Effector CD4-positive, alpha-beta T cell (primary cell): ENCODE measurements at places on chromosomes 7 and 10.

GRCh38 chr7:69858471-69858870, 260.2 kb downstream of the AUTS2 start:
- DNase-seq, result no peak

- no peak for DNase-seq
Observed at GRCh38 chr7:41239596-41239995, 463.3 kb downstream of the INHBA start.

DNA sequence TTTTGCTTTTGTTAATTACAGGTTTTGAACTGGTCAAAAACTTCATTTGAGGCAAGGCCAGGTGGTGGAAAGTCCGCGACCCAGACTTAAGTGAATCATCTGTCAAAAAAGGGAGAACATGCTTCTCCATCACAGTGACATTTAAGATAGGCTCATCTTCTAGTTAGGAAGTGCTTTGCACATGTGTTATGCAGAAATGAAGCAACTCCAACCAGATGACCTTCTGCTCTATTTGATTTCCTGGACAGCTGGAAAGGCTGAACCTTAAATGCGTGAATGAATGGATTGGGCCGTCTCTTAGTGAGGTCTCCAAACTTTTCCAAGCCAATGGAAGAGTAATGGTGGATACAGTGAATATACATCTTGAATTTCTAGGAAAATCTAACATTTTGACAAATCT, 101.6 kb upstream of the FAM13C start:
- DNase-seq, result no peak

DNA sequence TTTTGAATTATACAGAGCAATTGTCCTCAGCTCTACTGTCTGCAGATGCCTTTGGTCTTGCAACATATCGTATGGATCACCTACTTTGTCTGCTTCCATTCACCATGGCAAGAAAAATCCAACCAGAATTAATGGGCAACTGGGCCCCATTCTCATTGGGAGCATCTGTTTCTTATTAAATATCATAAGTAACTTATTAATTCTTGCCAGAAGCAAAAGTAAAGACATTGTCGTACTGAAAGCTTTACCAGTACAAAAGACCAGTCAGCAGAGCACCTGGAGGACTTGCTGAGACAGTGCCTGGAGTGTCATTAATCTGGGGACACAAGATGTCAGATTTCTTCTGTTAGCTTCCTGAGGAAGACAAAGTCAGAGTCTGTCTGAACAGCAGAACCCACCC, 404.5 kb downstream of the INHBA start:
- no peak for DNase-seq

DNA sequence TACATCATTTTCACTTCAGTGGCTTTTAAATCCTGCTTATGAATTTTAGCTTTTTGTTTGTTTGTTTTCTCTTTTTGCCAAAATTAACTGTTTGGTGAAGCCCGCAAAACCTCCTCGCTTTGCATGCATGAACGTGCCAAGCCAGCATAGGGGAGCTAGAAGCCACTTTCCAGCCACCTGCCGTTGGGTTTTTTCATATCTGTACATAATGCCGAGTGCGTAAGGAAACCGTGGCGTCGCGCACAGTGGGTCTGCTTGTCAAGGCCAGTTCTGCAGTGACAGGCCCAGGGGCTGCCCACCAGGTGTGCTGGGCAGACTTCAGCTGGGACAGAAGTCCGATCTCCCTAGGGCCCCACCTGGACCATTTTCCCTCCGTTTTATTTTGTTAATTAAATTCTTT, 41.1 kb downstream of the WIPI2 start:
- no peak for DNase-seq

DNA sequence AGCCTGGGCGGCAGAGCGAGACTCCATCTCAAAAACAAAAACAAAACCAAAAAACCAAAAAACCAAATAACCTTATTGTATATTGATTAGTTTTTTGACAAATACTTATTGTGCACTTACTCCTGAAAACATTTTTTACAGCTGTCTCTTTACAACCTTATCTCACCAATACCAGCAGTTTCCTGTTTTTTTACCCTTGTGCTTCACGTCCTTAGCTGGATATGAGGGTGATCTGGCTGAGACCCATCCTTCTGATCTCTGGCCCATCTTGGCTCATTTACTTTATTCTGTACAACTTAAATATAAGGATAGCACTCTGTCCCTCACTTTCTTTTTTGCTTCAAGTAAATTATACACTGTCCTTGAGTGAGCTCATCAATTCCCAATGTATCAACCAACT, 104.6 kb upstream of the DNAJB12 start:
- DNase-seq, result no peak

DNA sequence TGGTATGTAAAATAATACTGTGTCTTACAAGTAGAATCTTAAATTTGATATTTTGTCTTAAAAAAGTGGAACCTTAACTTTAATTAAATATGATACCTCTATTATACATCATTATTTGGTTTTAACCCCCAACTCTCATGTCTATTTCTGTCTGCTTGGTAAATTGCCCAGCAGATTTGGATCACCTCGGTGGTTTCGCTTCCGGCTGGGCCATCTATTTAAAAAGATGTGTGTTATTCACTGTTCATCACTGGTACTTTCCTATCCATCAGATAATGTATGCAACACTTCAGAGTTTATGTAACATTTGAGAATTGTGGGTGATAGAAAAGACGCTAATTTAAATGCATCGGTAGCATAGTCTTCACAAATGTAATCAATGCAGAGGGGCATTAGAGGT, 119.7 kb downstream of the SND1 start:
- DNase-seq, result no peak

DNA sequence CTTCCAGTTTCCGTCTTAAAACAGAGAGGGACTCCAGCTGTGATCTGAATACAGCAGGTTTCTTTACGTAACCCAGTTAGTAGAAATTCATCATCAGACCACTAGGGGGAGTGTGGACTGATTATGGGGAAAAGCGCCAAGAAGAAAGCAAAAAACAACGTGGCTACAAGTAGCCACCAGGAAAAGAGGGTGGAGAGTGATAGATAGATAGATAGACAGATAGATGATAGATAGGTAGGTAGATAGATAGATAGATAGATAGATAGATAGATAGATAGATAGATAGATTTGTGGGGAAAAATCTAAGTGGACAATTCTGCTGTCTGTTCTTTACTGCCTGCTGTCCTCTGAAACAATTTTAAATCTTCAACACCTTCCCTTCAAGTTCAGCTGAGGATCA, 12.7 kb upstream of the AKR1B10 start:
- peak; percentile 19 for DNase-seq

DNA sequence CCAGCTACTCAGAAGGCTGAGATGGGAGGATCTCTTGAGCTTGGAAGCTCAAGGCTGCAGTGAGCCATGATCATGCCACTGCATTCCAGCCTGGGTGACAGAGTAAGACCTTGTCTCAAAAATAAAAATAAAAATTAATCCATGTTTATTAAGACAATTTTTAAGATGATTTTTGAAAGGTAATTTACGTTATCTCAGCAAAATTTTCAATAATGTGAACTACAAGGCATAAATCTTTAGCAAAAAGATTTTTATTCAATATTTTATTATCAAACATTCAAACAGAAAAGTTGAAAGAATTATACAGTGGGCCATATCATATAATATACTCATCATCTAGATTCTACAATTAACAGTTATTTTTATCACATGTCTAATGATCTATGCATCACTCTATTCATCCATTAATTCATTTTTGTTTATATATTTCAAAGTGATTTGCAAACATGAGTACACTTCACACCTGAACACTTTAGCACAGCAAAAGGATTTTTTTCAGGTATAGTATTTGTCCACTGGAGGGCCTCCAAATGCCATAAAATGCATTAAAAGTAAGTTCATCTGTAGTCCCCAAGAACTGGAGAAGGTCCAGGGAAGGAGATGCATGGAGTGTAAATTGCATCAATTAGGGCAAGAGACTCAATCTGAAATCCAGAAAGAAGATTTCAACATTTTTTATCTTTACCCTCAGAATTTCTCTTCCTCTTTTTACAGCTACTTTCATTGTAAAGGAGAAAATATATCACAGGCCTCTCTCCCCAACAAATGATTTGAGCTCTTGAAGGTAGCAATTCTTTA, 38.6 kb upstream of the RSBN1L start:
- no peak for DNase-seq

- DNase-seq, result no peak
Observed at GRCh38 chr10:1100691-1101368, 44.6 kb downstream of the WDR37 start.

GRCh38 chr7:78164459-78164858, 365.9 kb downstream of the PHTF2 start:
- DNase-seq, result no peak

DNA sequence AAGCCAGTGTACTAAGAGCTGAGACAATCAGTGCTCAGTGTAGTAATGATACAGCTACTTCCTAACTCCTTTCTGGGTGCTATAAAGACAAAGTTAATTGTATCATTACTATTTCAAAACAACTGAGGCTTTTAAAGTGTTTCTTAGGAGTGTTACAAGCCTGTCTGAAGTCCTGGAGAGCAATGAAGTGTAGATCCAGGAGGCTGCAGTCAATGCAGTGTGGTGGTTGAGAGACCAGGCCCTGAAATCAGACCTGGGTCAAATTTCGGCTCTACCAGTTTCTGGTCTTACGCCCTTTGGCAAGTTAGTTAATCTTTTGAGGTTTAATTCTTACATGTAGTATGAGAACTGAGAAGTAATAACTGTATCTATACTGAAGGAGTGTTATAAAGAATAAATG, 387.0 kb downstream of the SDK1 start:
- DNase-seq, result no peak

GRCh38 chr10:10917031-10917430, 100.6 kb upstream of the CELF2 start:
- DNase-seq, result no peak

GRCh38 chr7:25553580-25554291, 325.4 kb upstream of the NPVF start:
- DNase-seq, result no peak

DNA sequence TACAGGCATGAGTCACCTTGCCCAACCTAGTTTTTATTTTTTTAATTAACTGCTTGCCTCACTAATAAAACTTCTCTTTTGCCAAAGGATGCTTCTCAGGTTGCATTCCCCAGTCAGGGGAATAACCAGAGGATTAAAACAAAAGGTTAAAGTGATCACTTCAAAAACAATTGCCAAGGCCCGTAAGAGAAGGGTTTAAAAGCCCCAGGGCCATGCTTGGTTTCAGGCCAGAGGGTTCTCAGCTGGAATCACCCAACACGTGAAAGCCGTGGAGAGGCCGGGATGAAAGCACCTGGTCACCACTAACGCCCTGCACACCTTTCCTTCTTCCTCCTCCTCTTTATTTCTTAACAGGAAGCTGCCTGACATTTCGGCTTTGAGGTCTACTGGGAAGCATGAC, 587.5 kb downstream of the PTPRN2 start:
- no peak for DNase-seq

- DNase-seq, result no peak
Observed at GRCh38 chr10:104300736-104301292, 31.8 kb downstream of the GSTO2 start.

- no peak for DNase-seq
Observed at GRCh38 chr10:58836991-58837575, 324.4 kb downstream of the BICC1 start.

DNA sequence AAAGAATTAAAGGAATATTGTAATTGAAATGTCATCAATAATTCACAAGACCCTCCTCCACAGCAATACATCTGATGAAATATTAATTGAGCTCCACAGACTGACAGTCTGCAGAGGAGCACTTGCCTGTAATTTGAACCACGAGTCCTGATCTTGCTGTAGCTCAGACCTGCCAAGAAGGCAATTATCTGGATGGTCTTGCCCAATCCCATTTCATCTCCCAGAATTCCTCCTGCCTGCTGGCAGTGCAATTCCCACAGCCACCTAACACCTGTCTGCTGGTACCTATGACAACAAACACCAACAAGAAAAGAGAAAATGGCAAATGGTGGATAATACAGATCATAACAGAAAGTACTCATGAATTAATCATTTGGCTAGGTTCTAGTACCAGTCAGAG, 38.5 kb downstream of the ERCC6 start:
- DNase-seq, result no peak

DNA sequence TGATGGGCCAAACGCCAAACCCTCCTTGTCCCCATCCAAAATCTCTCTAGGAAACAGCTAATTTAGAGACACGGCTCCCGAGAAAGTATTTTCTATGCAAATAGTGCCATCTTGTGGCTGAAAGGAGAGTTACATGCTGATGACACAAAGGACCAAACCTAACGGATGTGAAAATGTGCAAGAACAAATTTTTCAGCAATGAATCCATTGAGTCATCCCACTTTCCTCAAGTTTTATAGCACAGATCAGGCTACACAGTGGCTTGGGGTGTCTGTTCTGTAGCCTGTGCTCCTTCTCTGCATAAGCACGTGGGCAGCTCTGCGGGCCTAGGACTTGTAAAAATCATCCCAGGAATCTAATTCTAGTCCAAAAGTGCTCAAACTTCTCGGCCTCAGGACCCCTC, 154.8 kb upstream of the PRR15 start:
- DNase-seq, result peak; percentile 52

DNA sequence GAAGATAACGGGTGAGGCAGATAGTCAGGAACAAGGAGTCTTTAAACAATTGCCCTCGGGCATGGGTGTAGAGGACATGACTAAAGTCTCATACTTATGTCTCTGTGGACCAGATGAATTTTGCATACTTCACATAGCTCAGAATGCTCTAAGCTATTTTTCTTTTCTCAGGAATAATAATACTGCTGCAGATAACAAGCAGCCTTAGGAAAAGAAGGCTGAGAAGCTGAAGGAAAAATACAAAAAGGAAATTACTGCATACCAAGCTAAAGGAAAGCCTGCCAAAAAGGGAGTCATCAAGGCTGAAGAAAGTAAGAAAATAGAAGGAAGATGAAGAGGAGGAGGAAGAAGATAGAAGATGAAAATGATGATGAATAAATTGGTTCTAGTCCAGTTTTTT, 13.4 kb upstream of the ERCC6 start:
- DNase-seq, result no peak

- no peak for DNase-seq
Observed at GRCh38 chr10:60652628-60653027, 125.7 kb upstream of the CDK1 start.

GRCh38 chr10:9579110-9579705, 1438.5 kb upstream of the CELF2 start:
- DNase-seq, result no peak

GRCh38 chr7:27073076-27073475, 22.7 kb downstream of the HOXA1 start:
- DNase-seq, result no peak

DNA sequence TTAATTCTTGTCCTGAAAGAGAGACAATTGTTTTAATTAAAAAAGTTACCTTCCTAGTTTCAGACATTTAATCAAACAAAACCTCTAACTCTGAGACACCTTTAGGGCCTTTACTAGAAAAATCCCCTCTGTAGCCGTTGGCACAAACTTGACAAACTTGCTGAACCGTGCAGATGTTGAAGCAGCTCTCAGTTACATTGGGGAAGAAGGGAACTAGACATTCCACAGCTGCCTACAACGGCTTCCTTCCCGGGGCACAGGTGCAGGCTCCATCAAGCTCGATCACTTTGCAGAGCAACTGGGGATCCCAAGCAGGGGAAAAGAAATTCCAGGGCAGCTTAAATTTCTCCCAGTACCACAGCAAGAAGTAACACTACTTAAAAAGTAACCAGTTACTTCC, 141.3 kb downstream of the SKAP2 start:
- DNase-seq, result no peak

GRCh38 chr7:71424166-71425035, 292.5 kb downstream of the GALNT17 start:
- DNase-seq, result no peak
